IMR-90 (cell line): ENCODE measurements at places on chromosomes 4 and X.
A peak's percentile ranks its signal among the peaks of the same experiment; 100 is the strongest.

DNA sequence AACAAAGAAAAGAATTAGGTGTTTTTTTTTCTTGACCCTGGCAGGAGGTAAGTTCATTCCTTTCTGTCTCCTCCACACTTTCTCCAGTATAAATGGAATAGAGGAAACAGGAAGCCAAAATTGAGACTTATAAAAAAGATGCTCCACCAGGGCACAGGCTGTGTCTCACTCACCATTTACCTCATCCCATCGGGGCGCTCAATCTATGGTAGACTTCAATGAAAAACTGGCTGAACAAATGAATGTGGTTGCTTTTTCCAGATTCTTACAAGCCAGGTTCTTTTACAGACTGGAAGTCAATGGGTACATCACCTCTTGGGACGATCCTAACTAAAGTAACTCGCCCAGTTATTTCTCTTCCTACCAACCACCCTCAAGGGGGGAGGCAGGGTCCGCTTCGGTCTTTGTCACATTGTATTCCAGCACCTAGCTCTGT is 685 bp downstream of the COMMD8 start:
- peak; percentile 3 for DNase-seq

GRCh38 chrX:114134465-114134864 is 449.4 kb upstream of the HTR2C start:
- no peak for DNase-seq

- peak; percentile 65 for DNase-seq
These were observed 642.2 kb downstream of the IQCM start for GRCh38 chr4:149173241-149174013.

DNA sequence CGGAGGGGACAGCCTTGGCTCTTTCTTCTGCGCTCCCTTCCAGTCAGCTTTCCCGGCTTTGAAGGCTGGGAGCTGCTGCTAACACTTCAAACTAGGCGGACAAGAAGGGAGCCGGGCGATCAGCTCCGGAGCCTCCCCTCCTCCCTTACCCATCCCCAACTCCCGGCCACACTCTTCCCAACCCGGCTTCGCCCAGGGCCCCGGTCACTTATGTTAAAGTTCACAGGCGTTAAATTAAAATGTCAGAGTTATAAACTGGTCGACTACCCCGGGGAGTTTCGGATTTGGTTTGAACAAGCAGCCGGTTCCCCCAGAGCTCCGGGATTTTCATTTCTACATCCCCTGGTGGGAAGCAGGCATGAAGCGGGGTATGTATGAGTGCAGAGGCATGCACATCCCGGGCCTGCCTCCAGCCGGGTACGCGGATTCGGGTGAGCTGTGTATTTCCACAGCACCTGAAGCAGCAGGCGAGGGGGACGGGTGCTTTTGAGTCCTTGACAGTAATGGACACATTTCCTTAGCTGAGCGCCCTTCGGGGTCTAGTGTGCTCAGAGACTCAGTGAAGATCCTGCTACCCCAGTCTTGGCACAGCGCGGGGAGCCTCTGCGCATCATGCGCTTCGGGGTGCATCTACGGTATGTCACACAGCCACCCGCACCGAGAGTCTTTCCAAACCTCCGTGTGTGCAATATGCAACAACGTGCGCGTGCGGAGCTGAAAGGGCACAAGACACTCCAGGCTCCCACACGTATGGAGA is 880 bp downstream of the UNC5C start:
- no peak for DNase-seq
